Kidney (tissue), 22 donors: ENCODE measurements at places on chromosomes 5 and 9.

- no peak for DNase-seq
Measured at GRCh38 chr9:70119786-70120185, 76.1 kb downstream of the MAMDC2 start.

- DNase-seq, result no peak
Measured at GRCh38 chr5:134153657-134154056, 23.1 kb downstream of the SKP1 start.

GRCh38 chr9:111966861-111967291 lies 70.3 kb downstream of the UGCG start:
- no peak for DNase-seq

GRCh38 chr5:143558048-143558447 lies 154.6 kb upstream of the NR3C1 start:
- DNase-seq, result no peak

- no peak for DNase-seq
Measured at GRCh38 chr9:91119679-91120078, 242.0 kb downstream of the AUH start.

DNA sequence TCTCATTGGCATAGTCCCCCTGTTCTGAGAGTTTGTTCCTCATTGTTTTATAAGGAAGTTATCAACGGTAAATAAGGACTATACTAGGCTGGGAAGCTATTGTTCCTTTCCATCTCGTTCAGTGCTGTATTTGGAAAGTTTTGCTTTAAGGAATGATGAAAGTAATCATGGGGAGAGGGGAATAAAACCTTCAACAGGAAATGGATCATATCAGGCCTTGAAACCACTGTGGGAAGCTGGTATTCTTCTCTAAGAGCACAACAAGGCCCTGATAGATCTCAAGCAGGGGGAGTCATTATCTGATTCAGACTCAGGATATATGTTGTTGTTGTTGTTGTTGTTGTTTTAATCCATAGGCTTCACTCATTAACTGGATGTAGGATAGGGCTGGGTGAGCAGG lies 474.5 kb downstream of the ENC1 start:
- DNase-seq, result no peak

DNA sequence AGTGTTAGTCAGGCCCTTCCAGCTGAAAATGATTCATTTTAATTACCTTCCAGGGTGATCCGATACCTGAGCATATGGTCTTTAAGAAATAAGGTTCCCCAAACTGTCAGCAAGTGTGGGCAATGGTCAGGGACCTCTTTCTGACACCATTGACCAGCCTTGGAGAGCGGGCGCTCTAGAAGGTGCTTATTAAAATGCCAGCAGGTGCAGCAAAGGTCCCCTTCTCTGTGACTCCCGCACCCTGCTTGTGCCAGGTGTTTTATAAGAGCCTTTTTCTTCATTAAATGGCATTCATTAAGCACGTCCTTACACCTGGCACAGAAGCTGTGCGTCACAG lies 85.3 kb downstream of the MVB12B start:
- DNase-seq, result peak; percentile 17

DNA sequence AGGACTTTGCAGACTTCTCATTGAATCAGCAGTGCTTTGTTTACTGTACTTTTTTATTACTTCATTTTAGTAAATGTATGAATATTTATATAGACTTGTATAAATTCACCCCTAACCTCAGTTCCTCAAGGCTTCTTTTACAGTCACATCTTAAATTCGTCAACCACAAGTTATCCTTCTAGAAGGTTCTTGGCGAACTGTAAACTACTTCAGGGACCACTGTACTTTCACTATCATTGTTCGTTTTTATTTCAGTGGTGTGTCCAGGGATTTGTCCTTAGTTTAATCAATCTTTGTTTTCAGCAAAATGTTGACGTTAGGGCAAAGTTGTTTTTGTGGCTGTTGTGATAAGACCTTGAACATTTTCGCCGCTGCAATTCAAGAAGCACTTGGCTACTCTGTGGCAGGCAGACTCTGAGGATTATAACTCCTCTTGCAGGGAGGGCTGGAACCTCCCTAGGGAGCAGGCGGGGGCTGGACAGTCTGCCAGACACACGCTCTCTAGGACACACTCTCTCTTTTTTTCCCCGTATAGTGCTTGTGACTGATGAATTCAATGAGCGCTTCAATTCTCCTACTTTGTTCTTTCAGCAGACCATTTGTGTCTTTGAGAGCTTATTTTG lies 252.8 kb downstream of the FBXL7 start:
- peak; percentile 37 for DNase-seq

GRCh38 chr5:154895606-154896561 lies 37.5 kb downstream of the CNOT8 start:
- DNase-seq, result no peak

GRCh38 chr9:16028548-16028947 lies 475.7 kb downstream of the CCDC171 start:
- no peak for DNase-seq

DNA sequence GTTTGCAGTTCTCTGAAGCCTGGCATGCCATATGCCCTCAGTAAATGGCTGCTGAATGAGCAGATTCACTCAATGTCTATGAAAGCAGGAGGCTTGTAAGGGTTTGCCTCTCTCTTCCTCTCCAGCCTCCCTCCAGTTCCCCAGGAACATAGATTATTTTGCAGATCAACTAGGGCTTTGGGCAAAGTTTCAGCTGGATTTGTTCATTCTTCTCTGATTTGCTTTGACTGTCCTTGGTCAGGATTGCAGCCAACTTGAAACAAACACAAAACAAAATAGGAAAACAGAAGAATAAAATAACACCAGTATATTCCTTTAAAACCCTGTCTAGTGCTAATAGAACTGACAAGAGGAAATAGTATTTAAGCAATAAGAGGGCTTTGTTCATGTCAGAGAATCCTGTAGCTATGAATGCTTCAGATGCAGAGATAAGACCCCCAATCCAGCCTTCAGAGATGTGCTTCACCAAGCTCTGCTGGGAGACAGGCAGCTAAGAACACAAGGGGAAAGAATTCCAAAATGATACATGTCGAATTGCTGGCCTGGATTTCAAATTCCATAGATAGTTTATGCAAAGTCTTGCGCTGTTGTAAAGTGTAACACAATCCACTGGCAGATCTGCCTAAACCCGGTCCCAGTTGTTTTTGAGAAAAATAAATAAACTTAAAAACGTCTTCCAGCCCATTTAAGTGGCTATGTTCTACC lies 174.3 kb downstream of the PAPPA start:
- no peak for DNase-seq

DNA sequence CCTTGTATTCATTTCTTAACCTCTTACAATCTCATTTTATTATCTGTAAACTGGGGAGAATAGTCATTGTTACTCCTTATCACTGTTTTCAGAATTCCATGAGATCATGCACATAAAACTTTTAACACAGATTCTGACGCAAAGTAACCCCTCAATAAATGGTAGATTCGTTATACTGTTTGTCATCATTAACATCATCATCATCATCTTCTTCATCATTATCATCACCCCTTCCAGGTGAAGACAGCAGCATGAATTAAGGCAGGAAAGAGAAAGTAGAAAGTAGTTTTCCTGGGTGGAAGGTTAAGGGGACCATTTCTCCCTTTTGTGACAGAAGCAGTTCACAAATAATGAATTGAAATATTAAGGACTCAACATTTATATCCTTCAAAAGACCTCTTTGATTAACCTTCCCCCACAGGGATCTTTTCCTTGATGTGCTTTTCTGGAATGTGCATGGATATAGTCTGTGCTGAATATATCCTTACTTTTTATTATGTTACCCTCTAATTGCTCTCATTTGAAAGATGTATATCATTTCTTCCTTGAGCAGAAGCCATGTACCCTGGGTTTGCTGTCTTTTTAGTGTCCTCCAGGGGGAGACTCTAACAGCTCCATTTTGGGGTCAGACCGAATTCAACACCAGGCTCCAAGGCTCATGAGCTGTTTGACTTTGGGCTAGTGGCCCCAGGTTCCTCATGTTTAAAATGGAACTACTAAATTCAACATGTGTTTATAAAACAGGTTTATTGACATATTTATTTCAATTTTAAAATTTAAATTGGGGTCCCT lies 1029.9 kb upstream of the WWC1 start:
- no peak for DNase-seq

GRCh38 chr5:151132963-151133362 lies 24.6 kb downstream of the ANXA6 start:
- no peak for DNase-seq

DNA sequence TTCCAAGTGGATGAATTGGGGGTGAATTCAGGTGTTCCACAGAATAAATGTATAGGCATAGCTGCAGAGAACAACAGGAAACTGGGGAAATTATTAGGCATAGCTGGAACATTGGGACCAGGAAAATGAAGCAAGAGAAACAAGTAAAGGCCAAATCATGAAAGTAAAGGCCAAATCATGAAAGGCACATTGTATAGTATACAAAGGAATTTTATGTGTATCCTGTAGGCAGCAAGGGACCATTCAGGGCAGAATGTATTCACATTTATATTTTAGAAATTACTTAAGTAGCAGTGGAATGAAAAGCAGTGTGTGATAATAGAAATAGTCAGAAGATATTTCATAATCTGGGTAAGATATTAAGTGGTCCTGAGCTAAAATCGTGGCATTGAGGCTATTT lies 127.3 kb upstream of the GRHPR start:
- no peak for DNase-seq

- DNase-seq, result no peak
Measured at GRCh38 chr5:27778121-27778520, 739.7 kb upstream of the CDH9 start.

- DNase-seq, result no peak
Measured at GRCh38 chr9:77829420-77829819, 181.3 kb upstream of the GNA14 start.

DNA sequence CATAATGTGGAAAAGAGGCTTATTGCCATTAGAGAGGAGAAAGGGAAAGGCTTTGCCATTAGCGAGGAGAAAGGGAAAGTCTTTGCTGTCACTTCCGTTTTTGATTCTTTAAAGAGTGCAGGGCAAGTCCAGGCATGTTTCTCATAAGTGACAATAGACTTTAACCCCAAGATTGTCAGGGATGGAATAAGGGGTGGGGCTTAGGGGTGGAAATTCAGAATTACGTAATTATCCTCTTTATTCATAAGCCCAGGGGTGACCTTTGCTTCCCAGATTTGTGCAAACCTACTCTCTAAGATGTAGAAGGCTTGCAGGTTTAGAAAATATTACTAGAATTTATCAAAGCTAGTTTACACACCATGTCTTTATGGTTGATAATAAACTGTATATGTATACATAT lies 2.3 kb upstream of the PLK2 start:
- DNase-seq, result no peak

DNA sequence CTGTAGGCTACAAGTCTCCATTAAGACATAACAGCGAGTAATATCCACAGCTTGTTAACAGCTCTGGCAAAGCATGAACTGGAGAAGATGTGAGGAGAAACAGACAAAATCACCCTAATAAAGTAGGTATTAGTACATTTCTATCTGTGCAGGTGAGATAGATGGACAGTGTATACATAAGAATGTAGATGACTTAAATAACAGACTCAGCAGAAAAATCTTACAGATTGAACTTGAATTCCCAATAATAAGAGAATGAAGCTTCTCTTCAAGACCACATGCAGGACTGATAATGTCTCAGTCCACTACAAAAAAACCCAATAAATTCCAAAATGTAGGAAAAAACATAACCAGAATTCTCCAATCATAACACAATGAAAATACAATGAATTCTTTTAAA lies 153.0 kb downstream of the IRX2 start:
- DNase-seq, result no peak

DNA sequence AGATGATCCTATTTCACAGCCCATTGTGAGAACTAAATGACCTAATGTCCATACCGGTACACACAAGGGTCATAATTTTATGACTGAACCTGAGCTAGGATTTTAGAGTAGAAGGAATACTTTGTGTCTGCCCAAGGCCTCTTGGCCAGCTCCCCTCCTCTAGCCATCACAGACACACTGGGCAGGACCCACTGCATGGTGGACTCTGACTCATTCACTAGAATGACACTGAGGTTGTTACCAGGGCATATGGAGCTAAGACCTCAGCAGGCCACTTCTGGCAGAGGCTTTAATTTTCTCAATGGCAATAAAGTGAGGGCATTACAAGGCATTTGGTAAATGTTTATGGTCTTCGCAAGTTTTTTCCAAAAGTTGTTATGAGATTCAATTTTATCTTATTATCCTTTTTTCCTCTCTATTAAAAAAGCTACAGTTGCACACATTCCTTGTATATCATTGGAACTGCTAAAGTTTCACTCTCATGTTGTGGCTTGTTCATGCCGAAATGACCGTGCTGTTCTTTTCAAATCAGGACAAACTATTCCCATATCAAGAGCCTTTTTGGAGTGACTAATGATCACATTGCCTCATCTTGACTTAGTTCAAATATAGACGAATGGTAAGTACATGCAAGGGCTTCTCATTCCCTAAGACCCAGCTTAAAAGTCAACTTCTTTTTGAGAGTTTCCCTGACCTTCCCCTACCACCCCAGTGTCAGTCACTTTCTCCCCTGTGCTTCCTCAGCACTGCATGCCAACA lies 595.7 kb downstream of the ACTL7B start:
- DNase-seq, result no peak

- DNase-seq, result no peak
Measured at GRCh38 chr9:110270211-110270995, 14.1 kb upstream of the TXN start.

DNA sequence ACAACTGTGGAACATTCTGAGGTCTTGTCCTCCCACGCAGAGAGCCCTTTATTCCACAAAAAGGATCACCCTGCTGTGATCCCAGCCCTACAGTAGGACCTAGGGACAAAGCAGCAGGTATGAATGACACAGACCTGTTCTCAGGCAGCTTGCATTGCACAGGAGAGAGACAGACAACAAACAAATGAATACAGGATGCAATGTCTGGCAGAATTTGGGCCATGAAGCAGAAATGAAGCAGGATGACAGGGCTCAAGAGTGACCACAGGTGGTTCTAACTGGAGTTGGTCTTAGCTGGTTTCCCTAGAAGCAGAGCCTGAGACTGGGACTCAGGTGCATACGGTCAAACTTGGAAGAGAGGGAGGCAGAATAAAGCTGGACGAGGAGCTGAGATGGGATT lies 388.8 kb downstream of the CDK5RAP2 start:
- DNase-seq, result no peak

- no peak for DNase-seq
Measured at GRCh38 chr9:137376386-137376785, 46.6 kb downstream of the EXD3 start.

DNA sequence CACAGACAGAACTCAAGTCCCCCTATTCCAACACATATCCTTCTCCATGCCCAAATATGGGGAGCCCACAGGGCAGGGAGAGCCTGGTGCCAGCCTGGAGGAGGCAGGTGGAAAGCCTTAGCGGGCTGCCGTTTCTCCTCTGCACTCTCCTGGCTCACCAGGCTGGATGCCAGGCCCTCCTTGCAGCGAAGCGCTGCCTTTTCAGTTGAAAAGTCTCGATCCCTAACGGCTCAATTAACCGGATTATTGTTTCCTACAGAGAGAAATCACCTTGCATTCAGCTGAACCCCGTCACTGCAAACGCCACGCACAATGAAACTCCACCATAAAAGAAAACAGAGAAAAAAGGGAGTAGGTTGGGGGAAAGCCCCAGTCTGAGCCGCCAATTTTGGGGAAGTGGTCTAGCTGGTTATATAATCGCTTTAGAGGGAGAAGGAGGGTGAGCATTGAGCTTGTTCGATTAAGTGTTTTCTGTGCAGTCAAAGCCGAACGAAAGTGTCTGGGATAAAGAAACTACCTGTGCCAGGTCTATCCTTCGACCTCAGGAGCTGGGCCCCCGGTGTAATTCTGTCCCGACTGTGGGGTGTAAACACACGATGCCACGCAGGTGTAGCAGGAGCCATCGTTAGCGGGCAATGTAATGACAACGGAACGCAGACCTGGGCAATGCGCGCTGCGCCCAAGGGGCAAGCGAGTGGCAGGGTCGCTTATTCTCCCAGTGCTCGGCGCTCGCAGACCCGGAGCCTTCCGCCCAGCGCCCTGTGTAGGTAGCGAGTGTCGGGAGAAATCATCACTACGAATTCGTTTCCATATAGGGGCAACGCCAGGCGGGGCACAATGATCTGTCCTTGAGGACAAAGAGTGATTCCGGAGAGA lies 3.8 kb downstream of the BARHL1 start:
- peak; percentile 56 for DNase-seq
